ENCODE measurements at places on chromosomes 16 and 17.

- no peak for DNase-seq
These were observed 97.0 kb downstream of the CYLD start for GRCh38 chr16:50838885-50839284.

DNA sequence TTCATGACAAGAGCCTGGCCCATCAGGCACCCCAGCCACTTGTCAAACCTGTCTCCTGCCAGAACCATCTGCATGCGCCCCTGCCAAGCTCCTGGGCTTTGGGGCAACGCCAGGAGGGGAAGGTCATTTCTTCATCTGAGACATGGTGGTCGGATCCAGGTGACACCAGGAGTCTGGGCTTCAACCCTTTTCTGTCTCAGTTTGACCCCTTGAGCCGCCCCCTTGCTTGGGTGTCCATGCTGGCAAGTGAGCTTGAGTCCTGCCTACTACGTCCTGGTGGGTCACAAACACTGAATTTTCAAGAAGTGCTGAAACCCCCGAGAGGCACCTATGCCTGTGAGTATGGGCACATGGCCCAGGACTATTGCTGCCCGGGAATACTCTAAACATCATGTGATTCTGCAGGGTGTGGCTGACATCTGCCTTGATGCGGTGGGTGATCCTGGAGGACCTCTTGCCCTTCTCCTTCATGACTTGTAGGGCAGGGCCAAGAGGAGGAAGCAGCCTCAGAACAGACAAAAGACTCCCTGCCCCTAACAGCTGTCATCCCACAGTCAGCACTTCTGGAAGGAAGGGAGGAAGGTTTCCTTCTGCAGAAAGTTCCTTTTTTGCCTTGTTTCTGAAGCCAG lies 43.4 kb downstream of the TNFRSF13B start:
- DNase-seq = no peak

- no peak for DNase-seq
These were observed 7.0 kb downstream of the KSR1 start for GRCh38 chr17:27463235-27463677.

- DNase-seq = no peak
These were observed 2.8 kb upstream of the PITPNM3 start for GRCh38 chr17:6558932-6559752.

DNA sequence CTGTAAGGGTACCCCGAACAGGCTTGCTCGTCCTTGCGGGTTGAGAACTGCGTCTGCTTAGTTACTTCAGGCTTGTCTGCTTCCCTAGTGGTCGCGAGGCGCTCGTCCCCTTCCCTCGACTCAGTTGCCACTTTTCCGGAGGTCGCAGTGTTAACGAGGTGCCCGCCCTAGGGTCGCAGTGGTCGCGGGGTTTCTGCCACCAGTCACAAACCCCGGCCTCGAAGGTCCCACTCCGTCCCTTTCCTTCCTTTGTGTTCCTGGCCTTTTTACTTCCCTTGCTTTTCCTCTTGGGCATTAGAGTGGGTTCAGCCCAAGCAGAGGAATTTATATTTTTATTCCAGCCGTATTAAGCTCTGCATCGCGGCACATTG lies 299 bp downstream of the NUP85 start:
- no peak for DNase-seq

DNA sequence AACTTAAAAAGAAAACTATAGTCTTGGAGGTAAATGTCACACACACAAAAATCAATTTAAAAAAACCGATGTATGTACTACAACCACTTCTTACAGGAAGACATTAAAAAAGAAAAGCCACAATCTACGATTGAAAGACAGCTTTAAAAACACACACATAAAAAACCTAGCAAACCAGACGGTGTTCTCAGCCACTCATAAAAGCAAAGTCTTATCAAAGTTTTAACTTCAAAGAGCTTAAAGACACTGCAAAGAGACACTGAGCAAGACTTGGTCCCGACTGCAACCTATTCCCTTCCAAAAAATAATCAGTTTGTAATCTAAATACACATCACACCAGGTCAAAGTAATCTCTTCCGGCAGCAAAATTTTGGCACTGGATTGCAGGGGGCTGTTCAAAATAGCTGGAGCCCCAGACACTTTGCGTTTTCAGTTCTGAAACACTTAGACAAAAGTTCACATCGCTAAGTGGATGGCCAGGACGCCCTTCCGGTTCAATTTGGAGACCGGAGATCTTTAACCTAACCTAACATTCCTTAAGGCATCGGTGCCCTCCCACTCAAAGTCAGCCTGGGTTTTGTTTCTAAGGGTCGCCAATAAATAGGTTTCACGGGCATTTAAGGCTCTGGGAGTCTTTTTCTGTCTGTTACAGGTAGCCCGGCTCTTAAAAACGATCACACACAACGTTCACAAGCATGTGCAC lies 2.6 kb downstream of the ZCCHC14 start:
- no peak for DNase-seq

DNA sequence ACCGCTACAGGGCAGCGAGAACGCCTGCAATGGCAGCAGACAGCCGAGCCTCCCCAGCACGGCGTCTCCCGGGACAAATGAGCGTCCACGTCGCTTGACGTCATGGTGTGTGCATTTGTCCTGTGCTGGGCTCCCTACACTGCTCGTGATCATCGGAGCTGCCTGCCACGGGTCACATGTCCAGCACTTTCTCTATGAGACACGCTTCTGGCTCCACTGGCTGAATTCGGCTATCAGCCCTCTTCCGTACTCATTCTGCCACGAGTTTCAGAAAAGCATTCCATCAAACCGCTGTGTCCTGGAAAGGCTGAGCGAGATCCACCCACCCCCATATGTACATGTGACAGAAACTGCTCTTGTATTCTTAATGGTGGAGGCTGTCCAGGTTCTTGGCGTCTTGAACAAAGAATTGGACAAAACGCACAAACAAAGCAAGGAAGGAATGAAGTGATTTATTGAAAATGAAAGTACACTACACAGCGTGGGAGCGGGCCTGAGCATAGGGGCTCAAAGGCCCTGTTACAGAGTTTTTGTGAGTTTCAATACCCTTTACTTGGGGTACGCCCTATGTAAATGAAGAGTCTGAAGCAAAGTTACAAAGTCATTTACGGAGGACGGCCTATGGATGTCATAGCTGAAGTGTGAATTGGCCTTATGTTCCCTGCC lies 28.5 kb upstream of the SHCBP1 start:
- no peak for DNase-seq

DNA sequence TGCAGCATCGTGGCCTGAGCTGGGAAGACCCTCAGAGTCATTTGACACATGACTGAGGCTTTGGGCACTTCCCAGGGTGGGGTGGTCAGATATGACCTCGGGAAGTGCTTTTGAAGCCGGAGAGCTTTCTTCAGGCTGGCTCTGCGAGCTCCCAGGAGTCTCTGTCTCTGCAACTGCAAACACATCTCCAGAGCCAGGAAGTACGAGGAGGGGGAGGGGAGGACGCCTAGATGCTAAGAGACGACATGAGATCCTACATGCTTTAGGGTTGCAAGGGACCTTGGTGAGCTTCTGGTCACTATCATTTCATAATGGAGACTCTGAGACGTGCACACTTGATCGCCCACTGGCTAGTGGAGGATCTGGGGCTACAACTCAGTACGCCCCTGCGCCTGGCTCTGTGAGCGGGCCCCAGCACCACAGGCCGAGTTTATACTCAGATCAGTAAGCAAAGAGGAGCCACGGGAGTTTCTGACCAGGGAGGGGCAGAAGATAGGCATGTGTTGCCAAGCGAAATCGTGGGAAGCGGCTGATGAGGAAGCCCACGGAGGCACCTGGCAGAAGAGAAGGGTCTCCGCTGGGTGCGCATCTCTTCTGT lies 527 bp upstream of the MGAT5B start:
- DNase-seq = no peak

- no peak for DNase-seq
These were observed 13.7 kb downstream of the ZNF213 start for GRCh38 chr16:3148256-3149192.

DNA sequence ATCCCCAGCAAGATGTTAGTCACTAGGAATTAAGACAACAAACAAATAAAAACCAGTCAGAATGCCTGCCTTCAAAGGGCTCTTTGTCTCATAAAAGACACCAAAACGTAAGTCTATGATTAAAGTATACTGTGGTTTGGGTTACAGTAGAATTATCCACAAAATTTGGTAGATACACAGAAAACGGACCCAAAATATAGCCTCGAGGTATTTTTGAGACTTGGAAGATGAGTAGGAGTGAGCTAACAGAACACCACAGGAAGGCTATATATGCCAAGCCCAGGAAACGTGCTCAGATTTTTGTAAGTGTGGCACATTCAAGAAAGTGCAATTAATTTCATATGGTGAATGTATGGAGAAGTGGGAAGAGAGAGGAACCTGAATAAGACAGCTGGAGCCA lies 831.4 kb downstream of the CDH11 start:
- no peak for DNase-seq

GRCh38 chr17:63826468-63827001 lies 696 bp upstream of the PSMC5 start:
- DNase-seq = no peak

GRCh38 chr16:652454-653305 lies 3.5 kb downstream of the WDR90 start:
- DNase-seq = no peak

- DNase-seq = no peak
These were observed 317.5 kb downstream of the TOX3 start for GRCh38 chr16:52229471-52229870.

DNA sequence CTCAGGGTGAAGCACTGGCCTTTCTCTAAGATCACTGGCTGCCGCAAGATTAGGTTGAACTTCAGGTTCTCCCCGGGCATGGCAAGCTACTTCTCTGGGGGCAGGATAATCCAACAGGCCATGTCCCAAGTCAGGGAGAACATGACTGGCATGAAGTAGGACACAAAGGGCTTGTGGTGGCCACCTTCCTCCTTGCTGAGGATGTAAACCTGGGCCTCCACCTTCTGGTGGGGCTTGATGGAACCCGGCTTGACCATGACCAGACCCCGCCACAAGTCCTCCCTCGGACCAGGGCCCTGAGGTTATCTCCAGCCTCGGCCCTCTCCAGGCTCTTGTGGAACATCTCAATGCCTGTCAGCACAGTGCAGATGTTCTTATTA lies 211.1 kb upstream of the WSB1 start:
- DNase-seq = no peak

GRCh38 chr16:10754941-10755340 lies 11.3 kb downstream of the NUBP1 start:
- DNase-seq = no peak

GRCh38 chr16:60463986-60464385 lies 1572.3 kb downstream of the CDH8 start:
- DNase-seq = no peak

DNA sequence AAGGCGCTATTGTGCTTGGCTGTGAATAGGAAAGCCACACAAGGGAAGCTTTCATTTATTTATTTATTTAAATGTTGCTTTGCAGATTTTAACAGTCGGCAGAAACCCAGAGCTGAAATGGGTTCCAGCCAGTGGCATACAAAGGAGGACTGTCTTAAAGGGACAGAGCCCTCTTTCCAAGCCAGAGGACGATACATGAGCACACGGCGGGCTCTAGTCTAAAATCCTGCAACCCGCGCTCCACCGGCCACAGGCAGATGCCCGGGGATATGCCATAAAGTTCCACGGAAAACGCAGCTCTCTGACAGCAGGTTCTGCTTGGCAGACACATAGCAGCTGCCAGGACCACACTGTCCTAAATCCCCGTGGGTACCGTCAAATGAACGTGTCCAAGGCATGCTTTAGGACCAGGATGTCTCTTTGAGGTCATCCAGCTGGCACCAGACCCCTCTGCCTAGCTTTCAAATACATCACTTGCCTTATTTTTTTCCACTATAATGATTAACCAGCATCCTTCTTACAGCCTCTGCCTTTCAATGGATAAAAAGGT lies 64.6 kb downstream of the CYTH1 start:
- DNase-seq = no peak

DNA sequence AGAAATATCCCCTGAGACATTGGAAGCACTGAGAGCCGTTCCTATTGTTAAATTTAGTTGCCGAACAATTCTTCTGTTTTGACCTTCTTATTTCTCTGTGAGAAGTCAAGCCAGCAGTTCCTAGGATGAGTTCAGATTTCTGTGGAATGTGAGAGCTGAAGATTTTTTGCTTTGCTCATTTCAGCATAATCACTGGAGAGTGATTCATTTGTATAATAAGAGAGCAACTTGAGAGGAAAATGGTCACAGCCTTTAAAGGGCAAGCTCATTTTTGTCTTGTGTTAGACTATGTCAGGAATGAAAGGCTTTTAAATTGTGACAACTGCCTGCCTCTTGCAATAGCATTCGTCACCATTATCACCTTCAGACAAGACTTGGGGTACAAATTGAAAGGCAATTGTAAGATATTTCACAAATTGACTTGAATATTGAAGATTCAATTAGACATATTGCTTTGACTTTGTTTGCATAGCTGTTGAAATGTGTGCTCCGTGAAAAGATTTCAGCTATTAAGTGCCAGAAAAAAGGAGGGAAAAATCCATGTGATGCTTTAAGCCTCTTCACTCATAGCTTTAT lies 900.0 kb upstream of the GOT2 start:
- no peak for DNase-seq

GRCh38 chr16:70600730-70601129 lies 45.6 kb upstream of the IL34 start:
- no peak for DNase-seq

- DNase-seq = no peak
These were observed 53.2 kb downstream of the SMG6 start for GRCh38 chr17:2250140-2251095.

GRCh38 chr17:77373299-77374169 lies 232.8 kb downstream of the SEC14L1 start:
- no peak for DNase-seq

- no peak for DNase-seq
These were observed 23.2 kb downstream of the COTL1 start for GRCh38 chr16:84594725-84595038.
